Osteoblast (primary cell): ENCODE measurements at places on chromosomes 3 and 15. TPM values are rescaled to one million over a fixed set of nuclear protein-coding genes. Genes with fewer than 3 reads are reported as not detected.

GRCh38 chr3:14418296-14419250 lies 16.2 kb downstream of the SLC6A6 start:
- H3K36me3 ChIP-seq, result peaks cover 47% of the 10 kb centered on the region
- peak; percentile 45 for DNase-seq
- H3K4me1 ChIP-seq, result peaks cover 27% of the 10 kb centered on the region
- H3K27ac ChIP-seq, result no peak overlapping the region
- H3K4me3 ChIP-seq, result no peak overlapping the region

DNA sequence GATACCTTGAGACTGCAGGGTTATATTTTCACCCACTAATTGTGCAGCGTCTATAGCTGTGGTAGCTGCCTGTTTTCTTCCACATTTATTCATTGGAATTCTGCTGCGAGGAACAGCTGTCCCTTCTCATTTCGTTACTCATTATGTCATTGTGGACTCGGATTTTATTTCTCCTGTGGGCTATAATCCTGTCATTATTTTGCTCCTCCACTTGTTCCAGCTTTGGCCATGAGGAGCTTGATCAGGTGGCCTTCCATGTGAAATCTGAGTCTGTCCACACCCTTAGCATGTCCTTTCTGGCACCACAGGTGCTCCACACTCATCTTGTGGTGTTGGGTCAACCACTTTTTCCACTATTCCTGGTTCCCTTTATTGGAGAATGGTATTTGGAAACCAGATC lies 14.8 kb downstream of the LYSMD4 start:
- H3K4me1 ChIP-seq, result peaks cover 12% of the 10 kb centered on the region
- no peak overlapping the region for H3K27ac ChIP-seq
- no peaks in the 10 kb centered on the region for H3K36me3 ChIP-seq
- no peak overlapping the region for H3K4me3 ChIP-seq
- DNase-seq, result no peak

- H3K27me3 ChIP-seq, result no peaks in the 10 kb centered on the region
- no peak overlapping the region for H3K27ac ChIP-seq
- H3K4me3 ChIP-seq, result no peak overlapping the region
- peak; percentile 4 for DNase-seq
These were observed 161.2 kb downstream of the ALCAM start for GRCh38 chr3:105527949-105528348.

- no peak overlapping the region for H3K27ac ChIP-seq
- no peaks in the 10 kb centered on the region for H3K4me1 ChIP-seq
- DNase-seq, result no peak
- H3K36me3 ChIP-seq, result no peaks in the 10 kb centered on the region
- H3K4me3 ChIP-seq, result no peak overlapping the region
- no peaks in the 10 kb centered on the region for H3K27me3 ChIP-seq
These were observed 64.1 kb downstream of the CDIN1 start for GRCh38 chr15:36643551-36643950.

GRCh38 chr15:26974120-26974780 lies 3.3 kb downstream of the GABRG3 start:
- no peaks in the 10 kb centered on the region for H3K27me3 ChIP-seq
- no peaks in the 10 kb centered on the region for H3K4me1 ChIP-seq
- no peak overlapping the region for H3K4me3 ChIP-seq
- H3K36me3 ChIP-seq, result no peaks in the 10 kb centered on the region
- H3K27ac ChIP-seq, result no peak overlapping the region

The BSN gene
- under 0.01 and 0.29 TPM in 2 replicates for total RNA-seq

The CTXN2 gene
- not detected in 2 replicates for total RNA-seq

The MKRN3 gene
- 0.36 and 0.59 TPM in 2 replicates for total RNA-seq

The FOXP1 gene
- total RNA-seq, result 195 and 228 TPM in 2 replicates
